Activated T-cell treated with anti-CD3 and anti-CD28 coated beads, Interleukin-2, amount 50 U/mL, for 24 hours (primary cell): ENCODE measurements at places on chromosomes 2 and 18.
A peak's percentile ranks its signal among the peaks of the same experiment; 100 is the strongest.

GRCh38 chr2:118774458-118775133 is 72.9 kb downstream of the EN1 start:
- peak; percentile 34 for DNase-seq

DNA sequence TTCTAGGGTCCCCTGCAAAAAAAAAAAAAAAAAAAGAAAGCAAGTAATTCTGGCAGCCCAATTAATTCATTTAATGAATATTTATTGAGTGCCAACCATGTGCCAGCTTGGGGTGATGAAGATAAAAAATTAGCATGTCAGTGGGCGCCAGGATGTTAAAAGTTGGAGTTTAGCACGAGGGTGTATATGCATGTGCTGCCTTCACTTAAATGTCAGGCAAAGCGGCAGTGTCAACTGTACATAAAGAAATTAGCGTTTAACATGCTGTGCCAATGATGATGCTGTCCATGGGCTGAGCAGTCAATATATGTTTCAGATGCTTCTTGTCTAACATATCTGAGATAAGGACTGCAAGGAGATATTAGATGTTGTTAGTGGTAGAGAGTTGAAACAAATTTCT is 49.5 kb downstream of the ASAP2 start:
- no peak for DNase-seq

DNA sequence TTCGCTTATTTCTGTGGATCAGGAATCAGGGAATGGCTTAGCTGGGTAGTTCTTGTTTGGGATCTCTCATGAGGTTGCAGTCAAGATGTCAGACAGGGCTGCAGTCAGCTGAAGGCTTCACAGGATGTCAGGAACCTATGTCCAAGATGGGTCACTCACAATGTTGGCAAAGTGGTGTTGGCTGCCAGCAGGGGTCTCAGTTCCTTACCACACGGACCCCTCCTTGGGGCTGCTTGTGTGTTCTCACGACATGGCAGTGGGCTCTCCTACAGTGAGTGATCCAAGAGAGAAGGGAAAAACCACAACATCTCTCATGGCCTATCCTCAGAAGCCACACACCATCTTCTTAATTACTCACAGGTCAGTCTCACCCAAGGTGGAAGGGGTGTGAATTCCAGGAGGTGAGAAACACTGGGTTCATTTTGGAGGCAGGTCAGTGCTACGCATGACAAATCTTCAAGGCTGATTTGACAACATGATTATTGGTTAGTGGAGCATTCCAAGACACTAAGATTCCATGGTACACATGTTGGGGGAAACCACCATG is 1.3 kb upstream of the ANTXR1 start:
- DNase-seq = no peak

DNA sequence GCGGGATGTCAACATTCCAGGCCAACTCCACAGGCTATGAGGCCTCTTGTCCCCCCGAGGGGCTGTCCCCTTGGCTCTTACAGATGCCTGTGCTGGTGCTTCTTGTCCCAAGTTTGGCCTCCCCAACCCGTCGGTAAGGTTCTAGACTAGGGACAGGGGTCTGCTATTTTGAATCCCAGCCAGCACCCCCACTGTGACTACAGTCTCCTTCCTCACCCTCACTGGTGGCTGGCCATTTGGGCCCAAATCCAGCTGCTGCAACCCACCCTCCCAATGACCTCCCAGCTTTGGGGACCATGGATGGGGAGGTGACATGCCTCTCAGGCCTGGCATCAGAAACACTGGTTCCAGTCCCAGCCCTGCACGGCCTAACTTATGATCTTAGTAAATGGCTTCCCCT is 18.7 kb downstream of the CFAP65 start:
- no peak for DNase-seq

GRCh38 chr2:141611176-141611571 is 519.6 kb downstream of the LRP1B start:
- DNase-seq = no peak

GRCh38 chr2:137056704-137057103 is 291.4 kb downstream of the THSD7B start:
- DNase-seq = no peak

- no peak for DNase-seq
Measured at GRCh38 chr2:122029456-122029855, 274.0 kb downstream of the TSN start.

DNA sequence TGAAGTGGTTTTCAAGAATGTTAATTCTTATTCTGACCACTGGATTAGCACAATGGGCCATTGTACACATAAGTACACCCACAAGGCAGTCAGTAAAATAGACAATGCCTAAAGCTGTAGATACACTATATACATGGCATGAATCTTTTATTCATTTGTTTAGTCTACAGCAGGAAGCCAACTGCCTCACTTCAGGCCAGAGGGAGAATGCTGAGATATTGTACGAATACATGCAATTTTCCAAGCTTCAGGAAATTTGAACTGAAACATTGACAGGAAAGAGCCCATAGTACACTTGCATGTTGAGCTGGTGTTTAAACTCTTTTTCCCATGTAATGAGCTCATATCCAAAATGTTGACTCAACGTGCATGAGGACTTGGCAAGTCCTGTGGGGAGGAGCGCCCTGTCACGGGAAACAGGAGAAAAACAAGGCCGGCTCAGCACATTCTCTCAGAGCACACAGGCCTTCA is 111.6 kb upstream of the CYP1B1 start:
- DNase-seq = no peak

- DNase-seq = no peak
Measured at GRCh38 chr2:1501038-1501851, 88.0 kb downstream of the TPO start.

DNA sequence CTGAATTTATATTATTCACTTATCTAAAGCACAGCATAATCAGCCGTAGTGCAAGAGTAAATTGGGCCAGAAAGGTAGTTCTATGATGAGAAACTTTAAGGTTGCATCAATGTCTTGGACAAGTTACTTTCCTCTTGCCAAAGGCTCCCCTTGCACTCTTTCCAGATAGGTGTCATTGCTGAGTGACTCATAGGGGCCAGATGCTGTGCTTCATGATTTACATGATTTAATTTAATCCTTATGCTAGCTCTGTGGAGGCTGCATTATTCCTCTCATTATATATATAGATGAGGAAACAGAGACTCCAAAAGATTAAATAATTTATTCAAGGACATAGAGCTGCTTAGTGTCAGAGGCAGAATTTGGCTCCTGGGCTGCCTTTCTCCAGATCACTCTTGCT is 5.0 kb downstream of the CFAP221 start:
- DNase-seq = no peak

DNA sequence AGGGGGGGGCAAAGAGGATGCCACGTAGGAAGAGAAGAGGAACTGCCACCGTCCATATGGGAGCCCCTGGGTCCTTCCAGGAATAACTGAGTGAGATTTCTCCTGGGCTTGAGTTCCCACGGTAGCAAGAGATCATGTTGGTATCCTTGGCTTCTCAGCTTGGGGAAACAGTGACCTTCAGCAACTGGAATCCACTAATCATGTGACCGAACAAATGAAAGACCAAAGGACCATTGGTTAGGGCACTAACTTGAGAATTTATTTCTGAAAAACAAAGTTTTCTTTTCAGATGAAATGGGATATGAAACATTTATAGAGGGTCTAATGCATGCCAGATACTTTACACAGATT is 259.4 kb upstream of the ID2 start:
- no peak for DNase-seq

- DNase-seq = no peak
Measured at GRCh38 chr2:147933931-147934330, 86.6 kb downstream of the ORC4 start.

DNA sequence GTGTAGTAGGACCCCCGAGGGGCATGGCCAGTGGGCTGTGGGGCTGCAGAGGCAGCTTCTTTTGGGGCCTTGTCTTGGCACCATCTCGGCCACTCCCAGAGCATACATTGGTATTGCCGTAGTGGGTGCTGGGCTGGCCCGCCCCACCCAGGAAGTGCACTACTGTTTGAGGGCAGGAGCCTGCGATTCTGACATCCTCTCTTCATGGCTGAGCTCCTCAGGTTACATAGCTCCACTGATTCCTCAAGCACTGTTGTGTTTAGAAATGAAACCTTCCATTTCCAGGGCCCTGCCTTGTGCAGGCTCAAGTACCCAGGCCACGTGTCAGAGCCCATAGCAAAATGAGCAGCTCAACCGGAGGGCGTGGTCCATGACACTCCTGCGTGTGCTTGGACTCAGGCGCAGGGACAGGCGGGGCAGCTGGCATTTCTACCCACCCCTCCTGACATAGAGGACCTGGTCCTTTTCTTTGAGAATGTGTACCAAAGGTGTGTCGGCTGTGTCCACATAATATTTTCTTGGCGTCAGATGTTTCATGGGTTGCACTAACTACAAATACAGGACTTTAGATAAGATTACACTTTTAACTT is 67.9 kb downstream of the DGKD start:
- peak; percentile 68 for DNase-seq

DNA sequence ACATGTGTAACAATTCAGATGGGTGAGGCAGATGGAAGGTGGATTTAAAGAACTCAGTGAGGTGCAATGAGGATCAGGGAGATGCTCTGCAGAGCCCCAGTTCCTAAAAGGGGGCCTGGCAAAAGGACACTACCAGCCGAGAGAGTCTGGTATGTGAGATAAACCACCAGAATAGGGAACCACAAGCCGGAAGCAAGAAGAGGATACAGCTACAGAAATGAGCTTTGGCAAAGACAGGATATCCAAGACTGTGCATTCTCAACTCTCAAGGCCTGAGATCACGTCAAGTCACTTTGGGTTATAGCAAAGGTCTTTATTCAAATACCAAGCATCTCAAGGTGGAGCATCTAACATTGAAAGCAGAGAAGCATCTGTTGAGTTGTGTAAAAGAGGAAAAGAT is 293.5 kb downstream of the ARHGAP15 start:
- DNase-seq = no peak

GRCh38 chr18:73791081-73791480 is 356.6 kb downstream of the FBXO15 start:
- no peak for DNase-seq

GRCh38 chr2:225113371-225114015 is 71.2 kb upstream of the DOCK10 start:
- DNase-seq = no peak

GRCh38 chr2:138823666-138824065 is 43.5 kb upstream of the NXPH2 start:
- DNase-seq = no peak

GRCh38 chr18:3852321-3852720 is 402.3 kb downstream of the TGIF1 start:
- no peak for DNase-seq
